ENCODE measurements at places on chromosomes 2 and 18.

GRCh38 chr2:229346816-229347540 is 75.9 kb upstream of the PID1 start:
- no peak for DNase-seq

- no peak for DNase-seq
These were observed 174.2 kb upstream of the TMEM200C start for GRCh38 chr18:6069539-6069938.

DNA sequence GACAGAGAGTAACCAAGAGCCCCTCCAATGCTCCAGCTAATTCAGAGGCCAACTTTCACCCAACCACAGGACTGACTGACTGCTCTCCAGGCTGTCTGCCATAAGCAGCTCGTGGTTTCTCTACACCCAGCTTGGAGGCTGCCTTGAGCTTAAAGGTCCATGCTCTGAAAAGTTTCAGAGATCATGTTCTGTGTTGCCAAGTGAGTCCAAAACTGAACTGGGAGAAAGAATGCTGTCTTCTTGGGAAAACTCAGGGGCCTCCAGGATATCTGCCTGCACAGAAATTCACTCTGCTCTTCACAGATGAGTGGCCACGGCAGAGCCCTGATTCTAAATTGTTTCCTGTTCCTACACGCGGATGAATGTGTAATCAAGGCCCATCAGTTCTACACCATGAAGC is 51.1 kb downstream of the LPIN2 start:
- no peak for DNase-seq

DNA sequence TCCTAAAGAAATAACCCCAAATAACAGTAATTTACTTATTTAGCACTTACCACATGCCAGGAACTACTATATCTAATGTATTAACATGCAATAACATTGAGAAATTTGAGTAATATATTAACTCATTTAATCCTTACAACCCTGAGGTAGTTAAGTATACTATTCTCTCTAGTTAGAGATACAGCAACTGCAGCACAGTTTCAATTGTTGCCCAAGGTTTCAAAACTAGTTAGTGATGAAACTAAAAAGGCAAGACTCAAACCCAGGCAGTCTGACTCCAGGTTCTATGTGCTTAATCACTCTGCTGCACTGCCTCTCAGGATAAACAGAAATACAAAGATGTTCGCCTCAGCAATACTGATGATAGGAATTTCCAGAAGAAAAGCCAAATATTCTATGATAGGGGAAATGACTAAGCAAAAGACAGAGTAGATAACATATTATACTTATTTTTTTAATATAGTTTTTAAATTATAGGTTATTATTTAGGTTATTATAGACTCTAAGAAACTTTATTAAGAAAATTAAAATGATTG is 88.0 kb downstream of the SS18 start:
- DNase-seq, result no peak

DNA sequence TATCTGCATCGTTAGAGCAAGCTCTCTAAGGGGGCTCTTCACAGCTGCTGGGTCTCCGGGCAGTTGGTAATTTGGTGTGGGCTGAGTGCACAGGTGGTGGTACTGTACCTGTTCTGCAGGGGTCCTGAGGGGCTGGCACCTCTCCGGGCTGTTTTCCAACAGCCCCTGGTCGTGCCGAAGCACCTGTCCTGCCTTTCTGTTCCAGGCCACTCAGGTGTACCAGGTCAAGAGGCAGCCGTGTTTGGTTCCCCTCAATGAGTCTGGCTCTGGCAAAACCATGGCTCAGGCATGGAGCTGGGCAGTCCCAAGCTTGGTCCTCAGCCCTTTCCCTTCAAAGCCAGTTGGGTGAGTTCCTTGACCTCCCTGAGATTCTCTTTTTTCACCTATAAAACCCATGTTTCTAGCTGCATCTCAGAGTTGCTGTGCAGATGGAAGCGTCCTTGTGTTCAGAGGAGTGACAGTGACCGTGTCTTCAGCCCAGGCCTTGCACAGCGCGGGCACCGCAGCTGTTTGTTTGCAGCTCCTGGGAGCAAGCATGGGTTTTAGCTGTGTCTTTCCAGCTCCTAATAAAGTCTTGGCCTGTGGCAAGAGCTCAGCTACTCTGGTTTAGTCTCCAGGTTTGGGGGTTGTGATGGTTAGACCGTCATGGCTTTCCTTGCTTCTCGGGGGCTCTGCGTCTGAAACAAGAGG is 110.9 kb downstream of the GLI2 start:
- no peak for DNase-seq

DNA sequence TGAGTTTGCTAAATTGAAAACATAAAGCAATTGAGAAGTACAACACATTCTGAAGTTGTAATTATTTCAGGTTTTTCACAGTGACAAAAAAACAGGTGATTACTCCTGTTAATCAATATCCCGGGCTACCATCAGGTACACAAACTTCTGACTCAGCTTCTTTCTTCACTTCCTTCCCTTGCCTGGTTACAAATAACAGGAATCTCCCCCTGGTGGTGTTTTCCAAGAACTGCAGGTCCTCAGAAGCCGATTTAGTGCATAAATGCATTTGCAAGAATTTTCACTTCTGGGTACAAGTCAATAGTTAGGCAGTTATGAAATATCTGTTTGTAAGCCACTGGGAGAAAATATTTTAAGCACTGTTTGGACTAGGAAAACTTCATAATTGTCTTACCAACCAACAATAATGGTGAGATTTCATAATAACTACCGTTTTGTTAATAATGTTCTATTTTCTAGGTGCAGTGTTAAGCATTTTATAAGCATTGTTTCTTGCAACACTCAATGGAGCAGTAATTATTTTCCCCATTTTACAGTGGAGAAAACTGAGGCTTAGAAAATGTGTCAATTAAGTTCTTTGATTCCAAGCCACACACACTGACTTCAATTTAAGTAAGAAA is 12.4 kb upstream of the GMCL1 start:
- DNase-seq, result peak; percentile 70

- DNase-seq, result no peak
These were observed 1096.1 kb upstream of the NRXN1 start for GRCh38 chr2:52128081-52128480.

GRCh38 chr2:215540658-215541057 is 104.8 kb upstream of the FN1 start:
- peak; percentile 79 for DNase-seq

DNA sequence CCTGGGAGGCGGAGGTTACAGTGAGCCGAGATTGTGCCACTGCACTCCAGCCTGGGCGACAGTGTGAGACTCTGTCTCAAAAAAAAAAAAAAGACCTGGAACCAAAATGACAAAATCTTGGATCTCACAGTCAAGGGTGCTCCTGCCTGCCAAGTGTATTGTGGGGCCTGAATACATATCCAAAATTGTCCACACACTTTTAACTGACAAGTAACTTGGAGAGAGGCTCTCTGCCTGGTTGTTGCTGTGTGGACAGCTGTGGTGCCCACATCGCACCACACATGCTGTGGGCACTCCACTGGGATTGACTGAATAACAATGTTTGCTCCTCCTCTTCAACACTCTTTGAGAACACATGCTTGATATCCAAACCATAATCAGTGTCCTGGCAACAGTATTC is 117.6 kb upstream of the REV1 start:
- no peak for DNase-seq

DNA sequence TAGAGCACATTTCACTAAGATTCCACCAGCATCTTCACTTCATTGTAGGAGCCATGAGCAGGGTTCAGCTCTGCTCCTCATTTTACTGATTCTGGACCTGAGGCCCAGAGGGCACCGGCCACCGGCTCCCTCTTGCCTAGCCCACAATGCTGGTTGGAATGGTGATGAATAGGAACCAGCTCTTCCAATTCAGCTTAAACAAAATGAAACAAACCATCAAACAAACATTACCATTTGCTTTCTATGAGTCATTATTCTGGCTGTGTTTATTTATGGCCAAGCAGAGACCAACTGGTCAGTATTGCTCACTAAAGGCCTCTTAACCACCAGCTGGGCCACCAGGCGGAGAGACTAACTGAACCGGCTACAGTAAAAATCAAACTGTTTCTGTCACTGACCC is 176.7 kb downstream of the MTX2 start:
- no peak for DNase-seq

- DNase-seq, result no peak
These were observed 82.1 kb downstream of the MAP4K4 start for GRCh38 chr2:101779656-101780055.

GRCh38 chr2:222609381-222609780 is 46.5 kb downstream of the FARSB start:
- no peak for DNase-seq

- DNase-seq, result no peak
These were observed 166.1 kb downstream of the CBLN2 start for GRCh38 chr18:72378016-72378415.

- no peak for DNase-seq
These were observed 30.7 kb upstream of the SLC35F6 start for GRCh38 chr2:26733413-26733812.

GRCh38 chr2:188720811-188721605 is 253.2 kb upstream of the COL3A1 start:
- DNase-seq, result no peak

- no peak for DNase-seq
These were observed 37.9 kb upstream of the SMAD7 start for GRCh38 chr18:48988508-48989303.

DNA sequence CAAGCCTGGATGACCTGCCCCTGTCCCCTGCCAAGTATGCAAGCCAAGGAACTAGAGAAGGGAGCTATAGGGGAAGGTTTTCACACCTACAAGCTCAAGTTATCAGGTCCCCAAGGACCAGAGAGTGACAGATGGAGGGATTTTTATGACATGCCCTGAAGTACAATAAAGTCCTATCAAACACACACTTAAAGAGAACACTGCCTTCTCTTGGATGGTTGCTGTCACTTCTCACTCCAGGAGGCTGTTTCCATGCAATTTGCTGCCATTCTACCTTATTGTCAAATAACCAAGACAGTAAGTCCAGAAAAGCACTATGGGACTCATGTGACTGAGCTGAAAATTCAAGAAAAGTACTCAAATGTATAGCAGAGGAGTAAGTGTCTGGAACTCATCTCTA is 76.6 kb upstream of the DDX18 start:
- no peak for DNase-seq

GRCh38 chr2:106596844-106597243 is 109.7 kb downstream of the CD8B2 start:
- DNase-seq, result no peak

DNA sequence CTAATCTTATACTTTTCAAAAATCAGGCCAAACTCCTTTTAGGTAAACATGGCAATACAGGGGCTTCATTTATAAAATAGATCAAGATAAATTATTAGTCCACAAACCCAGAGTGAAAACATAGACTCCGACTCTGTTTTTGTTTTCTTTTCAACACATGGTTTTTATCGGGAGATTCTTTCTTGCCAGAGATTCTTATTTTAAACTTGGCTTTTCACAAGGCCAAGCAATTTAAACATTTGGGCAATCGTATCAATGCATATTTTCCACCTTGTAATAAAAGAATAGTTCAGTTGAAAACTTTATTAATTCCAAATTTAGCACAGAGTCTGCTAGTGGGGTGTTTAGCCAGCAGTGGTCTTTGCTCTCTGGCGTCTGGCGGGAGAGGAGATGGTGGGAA is 71.9 kb downstream of the SOX11 start:
- DNase-seq, result no peak

GRCh38 chr2:104179644-104180043 is 674.3 kb upstream of the POU3F3 start:
- no peak for DNase-seq

DNA sequence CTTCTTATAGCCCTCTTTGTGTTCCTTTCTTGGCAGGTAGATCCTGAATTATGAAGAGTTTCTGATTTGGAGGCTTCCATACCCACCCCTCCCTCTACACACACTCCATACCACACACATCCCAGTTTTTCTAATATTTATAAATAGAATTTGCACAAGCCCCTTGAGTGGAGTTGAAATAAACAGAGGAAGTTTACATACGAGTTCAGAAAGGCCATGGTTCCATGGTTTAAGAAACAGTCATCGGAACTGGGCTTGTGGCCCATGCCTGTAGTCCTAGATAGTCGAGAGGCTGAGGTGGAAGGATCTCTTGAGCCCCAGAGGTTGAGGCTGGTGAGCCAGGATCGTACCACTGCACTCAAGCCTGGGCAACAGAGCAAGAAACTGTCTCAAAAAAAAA is 62.7 kb upstream of the TANC1 start:
- no peak for DNase-seq

DNA sequence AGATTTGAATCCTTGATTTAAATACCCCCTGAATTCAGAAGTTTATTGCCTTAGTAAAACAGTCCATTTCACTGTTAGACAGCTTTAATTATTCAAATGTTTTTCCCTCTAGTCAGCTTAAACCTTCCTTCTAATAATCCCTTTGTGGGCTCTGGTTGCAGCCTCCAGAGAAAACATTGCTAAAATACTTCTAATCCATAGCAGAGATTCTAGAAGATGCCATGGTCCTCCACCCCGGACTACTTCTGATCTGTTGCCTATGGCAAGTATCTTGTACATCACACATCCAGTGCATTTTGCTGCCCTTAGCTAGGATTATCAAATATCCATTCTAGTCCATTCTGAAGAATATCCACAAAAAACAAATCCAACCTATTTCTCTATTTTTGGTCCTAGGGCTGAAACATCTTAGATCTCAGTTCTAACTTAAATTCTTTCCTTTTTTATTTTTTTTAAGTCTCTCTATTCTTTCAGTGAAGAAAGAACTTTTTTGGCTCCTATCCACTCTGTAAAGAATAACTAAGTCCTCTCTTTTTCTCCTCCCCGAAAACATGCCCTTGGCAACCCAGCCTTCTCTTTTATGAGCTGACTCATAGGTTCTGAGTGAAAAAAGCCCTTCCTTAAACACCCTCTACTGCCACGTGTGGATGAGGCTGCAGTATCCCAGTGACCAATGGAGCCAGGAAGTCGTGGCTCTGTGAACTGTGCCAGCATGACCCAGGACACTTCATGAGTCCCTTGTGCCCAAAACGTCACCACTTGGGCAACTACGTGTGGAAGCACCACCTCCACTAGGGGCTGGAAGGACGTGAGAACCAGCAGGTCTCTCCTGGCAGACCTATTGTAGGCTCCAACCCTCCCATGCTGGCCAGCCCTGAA is 349.8 kb downstream of the TNS1 start:
- DNase-seq, result peak; percentile 71

DNA sequence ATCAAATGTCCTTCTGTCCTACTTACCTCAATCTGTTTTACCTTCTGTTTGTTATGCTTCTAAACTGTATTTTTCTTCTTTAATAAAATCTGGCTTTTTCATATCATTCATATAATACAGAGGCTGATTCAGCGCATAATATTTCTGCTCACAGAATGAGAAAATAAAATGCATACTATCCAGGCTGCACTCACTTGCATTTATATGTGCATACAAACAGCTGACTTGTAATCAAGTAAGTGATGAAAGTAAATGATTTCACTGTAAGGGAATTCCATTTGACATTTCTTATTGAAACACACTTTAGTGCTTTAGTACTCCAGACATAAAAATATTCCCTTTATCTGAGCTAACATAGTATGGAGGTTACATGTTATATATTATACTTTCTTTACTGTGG is 75.3 kb upstream of the PROKR1 start:
- no peak for DNase-seq

- DNase-seq, result no peak
These were observed 75.2 kb downstream of the PLA2R1 start for GRCh38 chr2:159987181-159987580.
